ENCODE measurements at places on chromosomes 12 and 14. TPM values are rescaled to one million over a fixed set of nuclear protein-coding genes. Genes with fewer than 3 reads are reported as not detected.

- no peak for DNase-seq
These were observed 12.9 kb upstream of the FAM181A start for GRCh38 chr14:93914278-93914677.

GRCh38 chr12:98403385-98403784 lies 112.0 kb upstream of the TMPO start:
- DNase-seq: no peak

DNA sequence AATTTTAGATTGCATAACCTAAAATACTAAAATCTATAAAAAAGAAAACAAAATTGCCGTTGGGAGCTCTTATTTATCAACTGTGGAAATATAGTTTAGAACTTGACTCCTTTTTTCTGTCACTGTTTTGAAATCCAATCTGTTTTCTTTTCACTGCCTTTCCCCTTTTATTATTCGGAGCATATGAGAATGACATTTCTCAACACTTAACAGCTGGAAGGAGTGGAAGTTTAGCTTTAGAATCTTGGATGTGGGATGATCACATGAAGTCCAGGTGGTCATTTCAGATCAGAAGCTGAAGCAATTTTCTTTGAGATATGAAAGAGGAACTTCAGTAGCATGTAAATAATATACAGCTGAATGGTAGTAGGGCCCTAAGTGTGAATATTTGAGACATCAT lies 16.7 kb downstream of the TRHDE start:
- DNase-seq: no peak

AJUBA gene
- 14.0 TPM for total RNA-seq

- no peak for DNase-seq
These were observed 61.0 kb downstream of the KIF26A start for GRCh38 chr14:104199266-104199895.

DNA sequence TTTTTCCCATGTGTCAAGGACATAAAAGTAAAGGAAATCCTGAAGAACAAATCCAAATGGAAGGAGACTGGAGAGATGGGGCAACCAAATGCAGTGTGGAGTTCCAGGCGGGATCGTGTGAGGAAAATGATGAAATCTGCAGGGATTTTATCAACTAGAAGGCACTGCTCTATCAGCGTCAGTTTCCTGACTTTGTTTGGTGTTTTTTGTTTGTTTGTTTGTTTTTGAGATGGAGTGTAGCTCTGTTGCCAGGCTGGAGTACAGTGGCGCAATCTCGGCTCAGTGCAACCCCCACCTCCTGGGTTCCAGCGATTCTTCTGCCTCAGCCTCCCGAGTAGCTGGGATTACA lies 43.3 kb upstream of the GPR132 start:
- no peak for DNase-seq

Data from cardiac septum (tissue), 1 donor.